Colonic mucosa (tissue), 4 donors: ENCODE measurements at places on chromosomes 16 and 17. TPM values are rescaled to one million over a fixed set of nuclear protein-coding genes. Genes with fewer than 3 reads are reported as not detected.

The TUBD1 gene
- 5.9 TPM for total RNA-seq

The TNK1 gene
- total RNA-seq, result 22.6 TPM

The CCL11 gene
- 10.9 TPM for total RNA-seq

The MFSD11 gene
- 24.9 TPM for total RNA-seq

The COG1 gene
- 41.0 TPM for total RNA-seq

The IRF8 gene
- 52.5 TPM for total RNA-seq

The STAC2 gene
- total RNA-seq, result 0.11 TPM

The PITPNC1 gene
- 20.4 TPM for total RNA-seq

The ADORA2B gene
- total RNA-seq, result 39.4 TPM

The DNAJA3 gene
- 48.3 TPM for total RNA-seq

The CD300LG gene
- total RNA-seq, result not detected

The SOCS3 gene
- 19.7 TPM for total RNA-seq

DNA sequence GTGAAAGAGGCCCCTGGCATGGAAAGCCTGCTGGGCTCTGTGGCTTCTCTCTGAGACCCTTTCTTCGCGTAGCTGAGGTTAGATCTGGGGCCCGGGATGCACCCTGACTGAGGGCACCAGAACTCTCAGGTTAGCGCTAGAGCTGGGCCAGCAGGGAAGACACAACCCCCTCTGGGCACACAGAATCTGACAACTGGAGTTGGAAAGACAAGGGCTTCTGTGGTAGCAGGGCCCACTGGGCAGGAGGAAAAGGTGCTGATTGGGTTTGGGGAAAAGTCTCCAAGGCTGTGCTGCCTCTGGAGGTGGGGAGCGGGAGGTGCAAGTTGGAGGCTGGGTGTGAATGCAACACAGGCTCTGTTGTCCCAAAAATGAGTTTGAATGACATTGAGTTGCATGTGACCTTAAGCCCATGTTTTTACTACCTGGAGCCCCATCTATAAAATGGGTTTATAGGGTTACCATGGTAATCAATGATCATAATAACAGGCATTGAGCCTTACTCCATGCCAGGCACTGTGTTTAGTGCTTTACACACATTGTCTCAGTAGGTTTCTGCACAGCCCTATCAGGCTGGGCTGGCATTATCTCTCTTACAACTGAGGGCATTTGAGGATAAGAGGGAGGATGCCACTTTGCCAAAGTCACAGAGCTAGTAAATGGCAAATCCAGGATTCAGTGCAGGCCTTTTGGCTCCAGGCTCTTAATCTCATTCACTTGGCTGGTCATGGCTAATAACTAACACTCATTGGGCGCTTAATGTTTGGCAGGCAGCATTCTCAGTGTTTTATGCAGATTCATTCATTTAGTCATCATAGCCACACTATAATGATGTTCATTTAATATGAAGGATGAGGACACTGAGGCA is 9.5 kb upstream of the IGFBP4 start:
- no peak for DNase-seq

DNA sequence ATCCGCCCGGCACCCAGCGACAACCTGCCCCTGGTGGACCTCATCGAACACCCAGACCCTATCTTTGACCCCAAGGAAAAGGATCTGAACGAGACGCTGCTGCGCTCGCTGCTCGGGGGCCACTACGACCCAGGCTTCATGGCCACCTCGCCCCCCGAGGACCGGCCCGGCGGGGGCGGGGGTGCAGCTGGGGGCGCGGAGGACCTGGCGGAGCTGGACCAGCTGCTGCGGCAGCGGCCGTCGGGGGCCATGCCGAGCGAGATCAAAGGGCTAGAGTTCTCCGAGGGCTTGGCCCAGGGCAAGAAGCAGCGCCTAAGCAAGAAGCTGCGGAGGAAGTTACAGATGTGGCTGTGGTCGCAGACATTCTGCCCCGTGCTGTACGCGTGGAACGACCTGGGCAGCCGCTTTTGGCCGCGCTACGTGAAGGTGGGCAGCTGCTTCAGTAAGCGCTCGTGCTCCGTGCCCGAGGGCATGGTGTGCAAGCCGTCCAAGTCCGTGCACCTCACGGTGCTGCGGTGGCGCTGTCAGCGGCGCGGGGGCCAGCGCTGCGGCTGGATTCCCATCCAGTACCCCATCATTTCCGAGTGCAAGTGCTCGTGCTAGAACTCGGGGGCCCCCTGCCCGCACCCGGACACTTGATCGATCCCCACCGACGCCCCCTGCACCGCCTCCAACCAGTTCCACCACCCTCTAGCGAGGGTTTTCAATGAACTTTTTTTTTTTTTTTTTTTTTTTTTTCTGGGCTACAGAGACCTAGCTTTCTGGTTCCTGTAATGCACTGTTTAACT is 1.0 kb downstream of the NOG start:
- DNase-seq, result no peak

DNA sequence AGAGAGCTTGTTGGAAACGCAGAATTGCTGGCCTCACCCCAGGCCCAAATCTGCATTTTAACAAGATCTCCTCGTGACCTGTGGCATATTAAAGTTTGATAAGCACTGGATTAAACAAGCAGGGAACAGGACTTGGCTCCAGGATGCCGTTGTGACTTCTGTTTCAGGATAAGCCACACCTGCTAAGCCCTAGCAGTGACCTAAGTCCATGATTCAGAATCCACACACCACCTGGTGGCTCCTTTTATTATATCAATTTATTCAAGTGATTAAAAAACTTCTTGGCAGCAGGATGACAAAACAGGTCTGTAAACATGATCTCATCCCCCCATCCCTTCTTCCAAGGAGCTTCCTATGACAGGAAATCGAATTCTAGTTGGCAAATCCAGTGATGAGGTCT is 9.1 kb downstream of the NAGPA start:
- DNase-seq, result peak; percentile 57

DNA sequence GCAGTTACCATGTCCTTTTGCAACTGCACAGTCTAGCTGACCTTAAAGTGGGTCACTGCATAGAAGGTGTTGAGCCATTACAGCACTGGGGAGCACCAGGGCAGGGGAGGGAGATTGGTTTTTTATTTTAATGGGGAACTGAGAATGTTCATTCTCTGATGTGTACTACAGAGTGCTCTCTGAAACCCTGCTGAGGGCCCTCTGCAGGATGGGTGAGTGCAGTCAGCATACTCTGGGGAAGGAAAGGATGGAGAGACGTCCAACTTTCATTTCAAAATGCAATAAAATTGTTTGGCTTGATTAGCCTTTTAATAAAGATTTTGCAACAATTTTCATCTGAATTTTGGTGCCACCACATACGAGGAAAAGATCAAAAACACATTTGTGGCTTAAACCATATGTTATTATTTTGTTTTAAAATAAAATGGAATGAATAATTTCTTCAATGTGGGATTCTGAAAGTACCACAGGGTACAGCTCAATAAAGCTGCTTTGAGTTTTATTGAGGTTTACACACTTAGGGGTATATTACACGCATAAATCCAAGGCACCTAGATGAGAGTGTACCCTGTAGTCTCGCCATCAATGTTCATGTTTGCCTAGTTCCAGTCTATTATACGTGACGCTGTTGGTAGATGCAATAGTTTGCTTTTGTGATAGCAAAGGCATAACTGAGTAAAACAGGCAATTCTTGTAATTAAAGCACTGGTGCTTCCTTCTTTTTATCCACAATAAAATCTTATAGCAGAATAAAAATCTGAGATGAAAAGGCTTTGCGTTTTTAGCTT is 73.5 kb downstream of the SNX11 start:
- no peak for DNase-seq

- DNase-seq, result no peak
These were observed 86.1 kb upstream of the HSBP1 start for GRCh38 chr16:83721676-83722075.

GRCh38 chr17:4098521-4099209 is 44.2 kb downstream of the ZZEF1 start:
- DNase-seq, result no peak

DNA sequence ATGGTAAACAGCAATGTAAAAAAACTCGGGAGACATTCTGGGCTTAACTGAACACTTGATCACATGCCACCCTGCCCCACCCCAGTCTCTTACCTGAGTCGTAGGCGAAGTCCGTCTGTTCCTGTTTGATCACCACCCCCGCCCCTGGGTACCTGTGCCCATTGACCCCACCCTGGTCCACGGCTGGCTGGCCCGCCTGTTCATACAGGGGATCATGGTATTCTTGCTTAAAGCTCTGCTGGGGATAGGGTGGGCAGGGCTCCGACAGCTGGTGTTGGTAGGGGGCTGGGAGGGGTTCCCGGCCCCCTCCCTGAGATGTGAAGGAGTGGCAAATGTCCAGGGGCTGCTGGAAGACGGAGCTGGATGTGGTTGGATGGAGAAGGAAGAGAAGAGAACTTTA is 13.6 kb downstream of the ETV4 start:
- peak; percentile 81 for DNase-seq

- DNase-seq, result no peak
These were observed 37.9 kb downstream of the ELAC2 start for GRCh38 chr17:12979826-12980500.

DNA sequence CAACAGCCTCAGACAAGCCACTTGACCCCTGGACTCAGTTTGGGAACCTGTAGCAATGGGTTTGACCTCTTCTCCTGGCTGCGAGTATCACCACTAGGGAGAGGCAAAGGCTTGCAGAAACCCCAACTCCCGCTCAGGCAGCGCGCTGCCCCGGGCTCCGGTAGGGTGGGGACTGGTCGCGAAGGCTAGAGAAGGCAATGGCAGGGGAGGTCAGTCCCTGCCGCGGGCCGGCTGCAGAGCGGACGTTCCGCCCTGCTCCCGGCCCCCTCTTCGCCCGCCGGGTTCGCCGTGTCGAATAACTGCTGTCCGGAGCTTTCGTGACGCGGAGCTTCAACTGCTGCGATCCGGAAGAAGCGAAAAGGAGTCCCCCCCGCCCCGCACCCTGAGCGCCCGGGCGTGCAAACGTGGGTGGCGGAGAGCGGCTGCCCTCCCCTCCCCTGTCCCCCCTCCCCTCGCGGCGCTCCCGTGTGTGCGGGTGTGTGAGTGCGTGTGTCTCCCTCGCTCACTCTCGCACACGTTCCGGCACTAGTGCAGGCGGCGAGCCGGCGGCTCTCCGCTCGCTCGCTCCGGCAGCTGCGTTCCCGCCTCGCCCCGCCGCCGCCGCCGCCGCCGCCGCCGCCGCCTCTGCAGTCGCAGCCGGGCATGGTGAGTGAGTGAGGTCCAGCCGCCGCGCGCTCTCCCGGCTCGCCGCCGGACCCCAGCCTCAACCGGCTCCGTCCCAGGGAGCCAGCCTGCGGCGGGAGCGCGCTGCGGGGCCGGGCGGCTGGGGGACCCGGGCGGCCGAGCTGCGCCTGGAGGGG is 772 bp upstream of the SHISA6 start:
- peak; percentile 22 for DNase-seq

DNA sequence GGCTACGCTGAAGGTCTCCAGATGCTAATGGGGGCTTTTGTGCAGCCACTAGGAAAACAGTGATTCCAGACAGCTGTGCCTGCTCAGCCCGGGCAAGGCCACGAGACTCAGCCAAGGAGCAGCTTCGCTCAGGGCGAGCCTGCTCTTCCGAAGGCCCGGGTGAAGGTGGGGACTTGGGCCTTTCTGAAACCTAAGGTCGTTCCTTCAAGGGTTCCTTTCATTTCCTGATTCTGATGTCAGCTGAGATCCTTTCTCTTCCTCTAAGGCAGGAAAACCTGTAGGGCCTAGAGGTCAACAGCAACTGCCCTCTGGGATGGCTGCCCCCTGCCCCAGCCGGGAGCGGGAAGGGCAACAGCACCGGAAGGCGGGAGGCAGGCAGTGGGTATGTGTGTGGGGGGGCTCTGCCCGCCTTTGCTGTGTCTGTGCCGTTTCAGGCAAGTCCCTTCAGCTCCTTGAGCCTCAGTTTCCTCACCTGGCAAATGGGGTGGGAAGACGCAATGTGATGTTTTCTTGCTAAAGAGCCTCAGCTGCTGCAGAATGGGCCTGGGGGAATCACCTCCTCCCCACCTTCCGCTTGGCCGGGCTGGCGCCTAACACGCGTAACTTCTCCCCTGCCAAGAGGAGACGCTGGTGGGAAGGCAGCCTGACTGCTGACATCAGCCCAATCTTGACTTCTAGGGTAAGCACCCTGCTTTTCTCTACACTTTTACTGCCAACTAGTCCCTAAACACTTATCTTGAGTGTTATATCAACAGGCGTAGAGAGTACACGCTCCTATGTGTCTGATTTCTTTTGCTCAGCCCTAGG is 32.8 kb downstream of the IRF8 start:
- DNase-seq, result no peak

- no peak for DNase-seq
These were observed 7.2 kb upstream of the AGRP start for GRCh38 chr16:67490335-67491096.

DNA sequence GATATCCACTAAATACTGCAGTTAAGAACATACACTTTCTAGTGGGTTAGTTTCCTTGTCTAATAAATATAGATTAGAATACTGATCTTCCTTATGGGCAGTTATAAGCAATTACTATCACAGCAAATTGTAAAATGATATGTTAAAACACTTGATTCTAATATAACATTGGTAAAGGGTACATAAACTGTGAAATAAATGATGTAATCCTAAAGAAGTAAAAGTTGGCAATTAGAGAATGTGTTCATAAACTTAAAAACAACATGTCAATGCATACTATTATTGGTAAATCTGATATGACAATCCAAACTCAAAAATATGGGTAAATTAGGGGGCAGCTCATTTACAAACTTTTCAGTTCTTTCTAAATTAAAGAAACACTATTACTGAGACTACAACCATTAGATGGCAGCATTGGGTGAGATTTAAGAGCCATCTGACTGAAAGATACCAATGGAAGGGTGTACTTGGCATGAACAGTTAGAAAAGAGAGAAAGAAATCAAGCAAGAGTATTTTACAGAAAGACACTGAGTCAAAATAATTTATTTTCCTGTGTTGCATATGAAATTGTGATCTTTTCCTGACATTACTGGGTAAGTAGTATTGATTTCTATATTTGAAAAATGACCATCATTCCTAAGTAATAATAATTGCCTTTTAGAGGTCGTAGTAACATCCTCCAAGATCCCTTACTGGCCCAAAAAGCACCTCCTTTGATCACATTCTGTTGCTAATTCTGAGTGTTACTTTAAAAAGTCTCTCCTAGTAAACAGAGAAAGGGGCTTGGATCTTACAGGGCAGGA is 119.6 kb downstream of the SPAG9 start:
- peak; percentile 22 for DNase-seq

- no peak for DNase-seq
These were observed 9.2 kb downstream of the CA5A start for GRCh38 chr16:87927195-87927562.

- no peak for DNase-seq
These were observed 5.4 kb upstream of the TOP2A start for GRCh38 chr17:40422990-40423633.

DNA sequence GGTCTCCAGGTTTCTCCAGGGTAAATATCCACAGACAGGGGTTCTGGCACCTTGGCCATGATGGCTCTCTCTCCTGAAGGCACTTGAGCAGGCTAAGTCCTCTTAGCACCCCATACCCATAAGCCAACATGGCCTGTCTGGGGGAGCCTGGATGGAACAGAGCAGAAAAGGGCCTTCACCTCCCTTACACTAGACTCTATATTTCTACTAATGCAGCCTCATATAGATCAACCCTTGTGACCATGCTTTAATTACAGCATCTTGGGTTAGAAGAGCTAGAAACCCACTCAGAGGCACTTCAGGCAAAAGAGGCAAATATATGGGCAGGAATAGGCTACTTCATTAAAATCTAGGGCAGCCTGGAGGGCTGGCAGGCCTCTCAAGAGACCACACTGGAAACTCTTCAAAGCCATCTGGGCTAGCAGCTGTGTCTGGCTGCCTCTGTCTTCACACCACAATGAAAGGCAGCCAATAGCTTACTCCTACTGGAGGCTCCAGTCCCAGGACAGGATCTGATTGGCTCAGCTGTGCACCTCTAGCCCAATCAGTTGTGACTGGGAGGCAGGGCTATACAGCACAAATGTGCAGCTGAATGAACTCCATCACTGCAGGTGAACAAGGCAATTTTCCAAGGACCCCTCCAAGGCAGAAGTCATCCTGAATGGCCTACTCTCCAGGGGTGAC is 4.7 kb upstream of the CDT1 start:
- DNase-seq, result no peak
